ENCODE measurements at places on chromosomes 6 and 20.

DNA sequence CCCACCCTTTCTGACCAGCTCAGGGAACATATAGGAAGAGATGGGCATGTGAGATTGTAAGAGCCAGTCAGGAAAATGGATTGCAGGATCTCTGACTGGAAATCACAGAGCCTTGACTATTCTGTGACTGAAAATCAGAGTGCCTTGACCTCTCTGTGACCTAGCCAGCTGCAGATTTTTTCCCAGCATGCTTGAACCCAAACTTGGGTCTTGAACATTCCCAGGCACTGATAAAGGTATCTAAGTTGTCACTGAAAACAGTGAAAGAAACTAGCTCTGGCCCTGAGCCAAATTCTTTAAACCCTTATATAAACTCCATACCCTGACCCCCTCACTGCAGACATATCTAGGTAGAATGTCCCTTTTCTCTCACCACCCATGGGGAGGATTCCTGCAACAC lies 2.3 kb upstream of the ZNF165 start:
- DNase-seq = no peak

DNA sequence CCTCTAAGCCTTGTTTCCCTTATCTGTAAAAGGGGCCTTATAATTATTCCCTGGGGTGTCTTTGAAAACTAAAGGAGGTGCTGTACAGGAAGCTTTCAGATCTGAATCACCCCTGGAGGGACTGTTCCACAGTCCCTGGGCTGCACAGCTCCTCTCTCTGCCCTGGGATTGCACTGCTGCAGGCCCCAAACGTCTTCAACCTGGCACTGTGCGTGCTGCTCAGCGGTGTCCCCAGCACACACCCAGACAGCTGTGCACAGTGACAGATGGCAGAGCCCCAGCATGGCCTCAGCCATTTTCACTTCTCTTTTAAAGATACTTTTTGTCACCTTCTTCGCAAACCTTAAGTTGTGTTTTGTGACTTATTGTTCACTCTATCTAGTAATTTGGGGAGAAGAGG lies 50.7 kb upstream of the INSM1 start:
- DNase-seq = no peak

GRCh38 chr6:159487636-159488035 lies 205.4 kb downstream of the SOD2 start:
- DNase-seq = no peak

- peak; percentile 79 for DNase-seq
These were observed 201.0 kb downstream of the UST start for GRCh38 chr6:148947621-148948444.

- DNase-seq = no peak
These were observed 89.2 kb downstream of the RSPH3 start for GRCh38 chr6:158910484-158911440.

GRCh38 chr20:51354191-51354768 lies 188.2 kb downstream of the NFATC2 start:
- DNase-seq = no peak

DNA sequence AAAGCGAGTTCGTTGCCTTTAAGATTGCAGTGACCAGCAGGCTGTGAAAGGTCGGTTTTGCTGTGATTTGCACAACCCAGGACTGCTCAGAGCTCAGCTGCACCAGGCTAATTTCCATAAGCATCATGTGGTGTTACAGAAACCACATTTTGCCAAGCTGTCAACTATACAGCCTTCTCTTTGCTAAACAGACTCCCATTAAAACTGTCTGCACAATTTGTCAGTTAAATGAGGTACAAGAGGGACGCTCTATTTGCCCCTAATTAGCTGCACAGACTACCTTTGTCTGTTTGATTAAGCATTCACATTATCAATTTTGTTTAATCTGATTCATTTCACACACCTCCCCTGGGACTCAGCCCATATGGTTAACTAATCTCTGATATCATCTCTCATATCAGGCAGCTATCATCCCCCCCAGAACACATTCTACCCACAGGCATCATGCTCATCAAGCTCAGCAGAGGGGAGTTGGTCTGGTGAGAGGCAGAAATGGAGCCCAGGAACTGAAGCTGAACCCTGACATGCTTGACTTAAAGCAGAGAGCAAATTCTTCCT lies 62.1 kb downstream of the OLIG3 start:
- no peak for DNase-seq

- DNase-seq = peak; percentile 65
These were observed 2.0 kb upstream of the PLCG1 start for GRCh38 chr20:41135187-41135887.

DNA sequence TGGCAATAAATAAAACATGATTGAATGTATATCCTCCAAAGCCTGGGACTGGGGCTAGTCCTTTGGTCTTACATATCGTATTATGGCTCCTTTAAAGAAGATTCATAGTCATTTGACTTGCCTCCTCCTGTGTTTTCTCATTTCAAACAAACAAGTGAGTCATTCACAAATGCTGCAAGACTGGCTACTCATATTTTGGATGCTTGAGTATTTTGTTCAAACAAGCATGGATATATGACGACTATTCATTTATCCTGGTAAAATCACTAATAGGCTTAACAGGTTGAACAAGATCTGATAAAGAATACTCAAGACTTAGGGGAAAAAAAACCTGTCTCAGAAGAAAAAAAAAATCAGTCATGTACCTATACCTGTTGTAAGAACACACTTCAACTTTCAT lies 111.1 kb upstream of the CCDC28A start:
- DNase-seq = no peak

DNA sequence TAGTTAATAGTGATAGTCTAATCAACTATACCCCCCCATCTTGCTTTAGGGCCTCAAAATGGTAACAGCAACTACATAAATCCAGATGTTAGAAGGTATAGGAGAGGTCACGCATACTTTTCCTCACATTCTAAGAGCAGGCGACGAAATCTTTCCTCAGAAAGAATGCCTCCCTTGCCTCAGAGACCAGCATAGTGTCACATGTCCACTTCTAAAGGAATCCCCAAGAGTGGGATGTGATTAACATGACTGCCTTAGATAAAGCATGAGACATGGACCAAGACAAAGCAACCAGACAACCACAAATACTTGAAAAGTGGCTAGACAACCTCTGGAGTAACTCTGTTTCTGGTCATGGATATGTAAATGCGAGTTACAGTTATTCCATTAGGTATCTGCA lies 710.7 kb downstream of the EYS start:
- DNase-seq = no peak

- DNase-seq = no peak
These were observed 29.2 kb downstream of the RSPH3 start for GRCh38 chr6:158970640-158971275.

GRCh38 chr6:1869769-1870168 lies 260.1 kb downstream of the FOXC1 start:
- no peak for DNase-seq

DNA sequence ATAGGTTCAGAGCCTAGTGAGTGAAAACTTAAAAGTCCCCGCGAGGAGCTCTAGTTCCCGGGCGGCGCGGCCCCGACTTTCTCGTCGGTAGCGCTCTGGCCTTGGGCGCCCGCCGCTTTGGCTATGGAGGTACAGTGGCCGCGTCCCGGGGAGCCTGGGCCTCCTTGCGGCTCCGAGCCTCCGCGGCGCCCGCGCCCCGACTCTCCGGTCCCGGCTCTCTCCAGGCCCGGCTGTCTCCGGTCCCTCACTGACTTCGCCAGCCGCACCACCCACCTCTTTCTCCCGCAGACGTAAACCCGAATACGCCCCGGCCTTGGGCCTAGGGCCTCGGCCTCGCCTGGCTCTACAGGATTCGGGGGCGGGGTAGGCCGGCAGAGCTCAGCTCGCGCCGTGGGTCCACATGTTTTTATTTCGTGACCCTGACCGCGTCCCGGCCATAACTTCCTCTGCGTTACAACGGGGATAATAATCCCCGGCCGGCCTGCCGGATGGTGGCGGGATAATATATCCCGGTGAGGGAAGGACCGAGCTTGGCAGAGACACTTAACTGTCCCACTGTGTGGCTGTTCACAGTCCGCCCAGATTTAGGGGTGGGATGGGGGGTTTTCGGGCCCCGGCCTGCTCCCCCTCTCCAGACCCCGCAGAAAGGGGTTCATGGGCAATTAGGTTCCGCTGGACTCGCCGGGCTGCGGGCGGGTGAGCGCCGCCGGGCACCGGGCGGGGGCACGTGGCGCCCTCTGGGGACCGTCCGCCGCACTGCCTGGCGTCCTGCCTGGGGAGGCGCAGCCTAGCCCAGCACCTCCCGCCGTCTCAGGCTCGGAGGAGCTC lies 10.0 kb upstream of the TBX18 start:
- DNase-seq = no peak

DNA sequence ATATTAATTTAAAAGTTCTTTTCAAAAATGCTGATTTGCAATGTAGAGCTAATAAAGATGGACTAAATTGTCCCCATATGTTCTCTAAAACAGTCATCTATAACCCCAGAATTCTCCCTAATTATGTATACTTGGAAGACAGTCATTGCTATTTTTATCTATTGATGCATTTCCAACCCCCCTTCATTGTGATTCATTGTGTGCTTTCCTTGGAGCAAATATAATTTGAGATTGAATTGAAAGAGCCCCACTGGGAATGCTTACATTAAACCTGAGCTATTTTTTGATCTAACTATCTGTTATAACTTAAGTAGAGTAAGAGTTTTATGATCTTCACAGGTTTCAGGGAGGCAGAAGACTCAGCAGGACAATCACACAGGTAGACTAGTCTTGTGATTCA lies 73.7 kb upstream of the PTCHD4 start:
- no peak for DNase-seq

DNA sequence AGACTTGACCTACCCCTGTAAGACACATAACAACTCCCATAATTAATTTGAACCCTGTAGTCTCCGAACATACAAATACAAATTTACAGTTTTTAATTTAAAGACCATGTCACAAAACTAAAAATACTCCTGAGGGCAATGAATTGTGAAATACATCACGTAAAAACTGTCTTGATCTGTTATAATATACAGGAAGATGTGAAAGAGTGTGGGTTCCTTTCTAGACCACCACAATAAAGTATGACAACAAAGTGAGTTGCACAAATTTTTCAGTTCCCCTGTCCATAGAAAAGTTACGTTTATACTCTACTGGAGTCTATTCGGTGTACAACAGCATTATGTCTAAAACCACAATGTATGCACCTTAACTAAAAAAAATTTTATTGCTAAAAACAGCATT lies 11.0 kb upstream of the BLOC1S5 start:
- DNase-seq = no peak

DNA sequence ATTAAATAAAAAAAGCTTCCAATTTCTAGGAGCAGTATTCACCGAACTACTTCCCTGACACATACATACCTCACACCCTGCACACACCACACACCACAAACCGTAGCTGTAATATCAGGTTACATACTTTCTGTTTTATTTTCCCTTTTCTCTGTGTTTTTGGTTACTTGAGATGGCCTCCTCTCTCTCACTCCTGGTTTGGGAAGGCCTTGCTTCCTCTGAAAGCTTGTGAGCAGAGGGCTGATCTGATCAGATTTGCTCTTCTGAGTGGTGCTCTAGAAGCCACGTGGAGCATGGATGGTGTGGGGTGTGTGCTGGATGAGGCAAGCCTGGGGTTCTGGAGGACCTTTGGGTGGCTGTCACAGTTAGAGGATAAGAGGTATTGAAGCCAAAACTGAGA lies 20.9 kb downstream of the UTRN start:
- peak; percentile 24 for DNase-seq

- DNase-seq = no peak
These were observed 652.7 kb downstream of the PHF3 start for GRCh38 chr6:64288351-64288750.

DNA sequence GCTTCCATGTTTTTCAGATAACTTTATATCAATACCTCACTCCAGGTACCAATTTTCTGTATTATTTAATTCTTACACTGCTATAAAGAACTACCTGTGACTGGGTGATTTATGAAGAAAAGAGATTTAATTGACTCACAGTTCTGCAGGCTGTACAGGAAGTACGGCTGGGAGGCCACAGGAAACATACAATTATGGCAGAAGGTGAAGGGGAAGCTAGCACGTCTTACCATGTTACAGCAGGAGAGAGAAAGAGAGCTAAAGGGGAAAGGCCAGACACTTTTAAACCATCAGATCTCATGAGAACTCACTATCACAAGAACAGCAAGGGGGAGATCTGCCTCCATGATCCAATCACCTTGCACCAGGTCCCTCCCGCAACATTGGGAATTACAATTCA lies 119.1 kb upstream of the BMP5 start:
- no peak for DNase-seq

GRCh38 chr6:118401325-118401975 lies 146.6 kb upstream of the PLN start:
- DNase-seq = no peak

DNA sequence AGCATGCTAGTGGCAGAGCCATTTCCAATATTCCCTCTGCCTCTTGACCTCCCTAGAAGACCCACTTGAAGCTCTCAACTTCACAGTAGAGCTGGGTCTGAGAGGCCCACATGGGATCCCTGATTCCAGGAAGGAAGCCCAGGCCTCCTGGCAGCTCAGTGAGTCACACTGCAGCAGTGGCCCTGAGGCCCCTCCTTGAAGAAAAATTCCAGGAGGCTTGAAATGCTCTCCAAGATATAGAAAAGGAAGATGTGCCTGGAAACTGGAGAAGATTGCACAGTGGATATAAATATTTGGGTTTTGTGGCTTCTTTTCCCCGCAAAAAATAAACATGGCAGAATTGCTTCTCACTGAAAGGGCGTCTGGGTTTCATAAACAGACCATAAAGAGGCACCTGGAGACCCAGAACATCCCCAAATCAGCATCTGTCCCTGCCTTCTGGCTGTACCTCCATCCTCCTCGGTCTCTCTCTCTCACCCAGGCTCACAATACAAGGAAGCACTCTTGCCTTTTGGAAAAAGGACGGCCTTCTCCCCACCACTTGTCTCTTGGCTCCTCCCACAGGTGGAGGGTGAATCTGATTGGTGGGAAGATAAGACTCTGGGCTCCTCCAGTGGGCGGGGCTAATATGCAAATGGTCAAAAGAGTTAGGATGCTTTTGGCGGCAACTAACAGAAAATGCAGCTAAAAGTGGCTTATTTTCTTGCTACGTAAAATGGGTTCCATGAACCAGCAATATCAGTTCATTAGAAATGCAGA lies 200.0 kb upstream of the SULF2 start:
- DNase-seq = no peak

DNA sequence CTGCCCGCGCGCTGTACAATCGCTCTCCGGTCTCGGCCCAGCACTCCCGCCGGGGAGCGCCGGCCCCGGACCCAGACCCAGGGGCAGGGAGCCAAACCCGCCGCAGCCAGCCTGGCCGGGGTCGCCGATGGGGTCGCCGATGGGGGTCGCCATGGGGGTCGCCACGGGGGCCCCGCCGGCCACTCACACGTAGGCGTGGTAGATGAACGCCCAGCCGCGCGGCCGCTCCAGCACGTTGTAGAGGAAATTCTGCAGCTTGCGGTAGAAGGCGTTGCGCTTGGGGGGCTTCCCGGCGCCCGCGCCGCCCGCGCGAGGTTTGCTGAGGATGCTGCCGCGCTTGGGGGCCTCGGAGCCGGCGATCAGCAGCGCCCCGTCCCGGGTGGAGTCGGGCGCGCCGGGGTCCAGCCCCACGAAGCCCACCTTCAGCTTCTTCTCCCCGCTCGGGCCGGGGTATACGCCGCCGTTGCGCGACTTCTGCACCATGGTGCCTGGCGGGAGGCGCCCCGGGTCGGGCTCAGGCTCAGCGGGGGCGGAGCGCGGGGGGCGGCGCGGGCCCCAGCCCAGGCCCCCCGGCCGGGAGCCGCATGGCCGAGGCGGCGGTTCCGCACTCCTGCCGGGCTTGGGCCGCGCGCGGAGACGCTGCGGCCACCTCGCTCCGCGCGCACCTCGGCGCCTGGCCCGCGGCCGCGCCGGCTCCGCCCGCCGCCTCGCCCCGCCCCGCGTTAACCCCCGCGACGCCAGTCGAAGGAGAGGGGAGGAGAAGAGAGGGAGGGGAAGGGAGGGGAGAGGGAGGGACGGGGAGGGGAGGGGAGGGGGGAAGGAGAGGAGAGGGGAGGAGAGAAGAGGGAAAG lies at the start of gene KCNQ2:
Gene KCNQ2, minus strand, starts transcription at position 675 of the 851 bp plus-strand sequence. Its CDS starts 192 bp downstream, at position 483.
- no peak for DNase-seq

- DNase-seq = no peak
These were observed 153.9 kb downstream of the SOX4 start for GRCh38 chr6:21747441-21747840.
